ENCODE measurements at places on chromosomes 11 and 22. TPM values are rescaled to one million over a fixed set of nuclear protein-coding genes. Genes with fewer than 3 reads are reported as not detected.

DNA sequence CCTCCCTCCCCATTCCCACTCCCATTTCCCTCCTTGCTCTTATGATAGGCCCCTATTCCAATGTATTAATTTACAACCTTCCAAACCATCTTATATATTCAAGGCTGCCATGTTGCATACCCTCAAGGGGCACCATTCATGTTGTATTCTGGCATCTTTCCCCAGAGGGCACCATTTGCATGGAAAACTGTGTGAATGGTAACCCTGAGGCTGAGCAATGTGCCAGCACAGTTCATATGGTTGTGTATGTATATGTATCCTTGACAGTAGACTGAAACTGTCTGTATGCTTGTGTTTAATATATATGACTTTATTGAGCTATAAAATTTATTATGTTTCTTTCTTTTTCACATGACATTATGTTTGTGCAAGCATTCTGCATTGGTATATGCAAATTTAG is 7.3 kb downstream of the RASSF10 start:
- H3K36me3 ChIP-seq, result no peaks in the 10 kb centered on the region
- H3K4me1 ChIP-seq, result no peaks in the 10 kb centered on the region
- no peak overlapping the region for H3K27ac ChIP-seq
- no peak overlapping the region for H3K4me3 ChIP-seq
- no peak for DNase-seq

DNA sequence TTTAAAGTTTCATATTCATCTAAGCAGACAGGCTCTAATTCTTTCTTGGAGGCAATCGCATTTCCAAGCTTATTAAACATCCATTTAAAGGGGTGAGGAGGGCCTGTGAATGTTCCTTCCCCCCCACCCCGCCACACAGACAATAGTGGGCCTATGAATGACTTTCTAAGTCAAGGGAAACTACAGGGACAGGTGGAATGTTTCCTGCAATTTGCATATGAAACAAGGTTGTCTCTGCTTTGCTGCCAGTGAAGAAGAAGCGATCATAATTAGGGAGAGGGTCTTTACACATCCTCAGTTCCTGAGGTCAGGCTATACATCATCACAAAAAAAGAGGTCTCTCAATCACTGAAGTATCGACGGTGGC is 127.9 kb upstream of the OPCML start:
- no peaks in the 10 kb centered on the region for H3K36me3 ChIP-seq
- no peaks in the 10 kb centered on the region for H3K27me3 ChIP-seq
- no peaks in the 10 kb centered on the region for H3K4me1 ChIP-seq
- DNase-seq, result no peak

OR6T1 gene
- not detected for total RNA-seq

SLC5A12 gene
- not detected for total RNA-seq

Measured in prostate gland (tissue), 2 donors.